ENCODE measurements at places on chromosomes 2 and 18. TPM values are rescaled to one million over a fixed set of nuclear protein-coding genes. Genes with fewer than 3 reads are reported as not detected.

NOSTRIN gene
- polyA plus RNA-seq, result 8.6 TPM

MATN3 gene
- polyA plus RNA-seq, result 0.19 TPM

IL36G gene
- not detected for polyA plus RNA-seq

HOXD9 gene
- 0.23 TPM for polyA plus RNA-seq

HOXD3 gene
- polyA plus RNA-seq, result 0.04 TPM

ALPP gene
- polyA plus RNA-seq, result not detected

GIGYF2 gene
- polyA plus RNA-seq, result 29.8 TPM

ANKZF1 gene
- 22.5 TPM for polyA plus RNA-seq

MYCN gene
- 0.22 TPM for polyA plus RNA-seq

OTOS gene
- polyA plus RNA-seq, result not detected

ACVR1 gene
- polyA plus RNA-seq, result 5.6 TPM

RESP18 gene
- polyA plus RNA-seq, result not detected

SERPINB8 gene
- 12.6 TPM for polyA plus RNA-seq

ERICH2 gene
- polyA plus RNA-seq, result 1.9 TPM

ACYP2 gene
- polyA plus RNA-seq, result 107 TPM

CDK15 gene
- 0.18 TPM for polyA plus RNA-seq

NRP2 gene
- 2.0 TPM for polyA plus RNA-seq

ACMSD gene
- not detected for polyA plus RNA-seq

PAX8 gene
- not detected for polyA plus RNA-seq

PROKR1 gene
- not detected for polyA plus RNA-seq

SP140 gene
- polyA plus RNA-seq, result 0.69 TPM

SPDYA gene
- polyA plus RNA-seq, result 0.06 TPM

UGT1A9 gene
- not detected for polyA plus RNA-seq
